Kidney (tissue), 22 donors: ENCODE measurements at places on chromosomes 7 and 10. TPM values are rescaled to one million over a fixed set of nuclear protein-coding genes. Genes with fewer than 3 reads are reported as not detected.

The GBX1 gene
- not detected for total RNA-seq

The SEMA3D gene
- total RNA-seq = 17.5 TPM

The TAC1 gene
- 2.0 TPM for total RNA-seq

The SEPHS1 gene
- total RNA-seq = 53.5 TPM

The LLCFC1 gene
- not detected for total RNA-seq

The OR2A42 gene
- 0.06 TPM for total RNA-seq

The ATRNL1 gene
- total RNA-seq = 7.1 TPM

The DDC gene
- total RNA-seq = 7.8 TPM

The HMX3 gene
- not detected for total RNA-seq

The SSMEM1 gene
- total RNA-seq = not detected

The ARL5B gene
- 9.7 TPM for total RNA-seq

The MOGAT3 gene
- 0.25 TPM for total RNA-seq

The NFE2L3 gene
- total RNA-seq = 12.5 TPM

The LIPJ gene
- not detected for total RNA-seq

The PGAM2 gene
- 2.1 TPM for total RNA-seq

The ZCCHC24 gene
- total RNA-seq = 21.3 TPM

The BTBD16 gene
- total RNA-seq = 1.2 TPM

The PTPRZ1 gene
- total RNA-seq = 0.98 TPM

The RARRES2 gene
- total RNA-seq = 104 TPM

The FFAR4 gene
- 1.0 TPM for total RNA-seq

The NKX1-2 gene
- total RNA-seq = not detected

The FXYD4 gene
- total RNA-seq = 109 TPM

The ZKSCAN1 gene
- total RNA-seq = 76.6 TPM

The SFRP5 gene
- 0.31 TPM for total RNA-seq

The ITIH5 gene
- total RNA-seq = 13.1 TPM

The STAMBPL1 gene
- 6.9 TPM for total RNA-seq

The CAMK1D gene
- total RNA-seq = 13.7 TPM

The C10orf90 gene
- total RNA-seq = not detected

The CARD11 gene
- total RNA-seq = 9.6 TPM

The GDF2 gene
- total RNA-seq = not detected

The SLC39A12 gene
- 0.16 TPM for total RNA-seq

The IFIT1B gene
- total RNA-seq = not detected

The COX19 gene
- total RNA-seq = 14.7 TPM

The NUTM2D gene
- 9.0 TPM for total RNA-seq

The ZRANB1 gene
- total RNA-seq = 17.5 TPM

The NXPH1 gene
- not detected for total RNA-seq

The LIPF gene
- not detected for total RNA-seq

The ABCC2 gene
- total RNA-seq = 2.3 TPM

The ZNF722 gene
- total RNA-seq = not detected

The CCDC7 gene
- 28.0 TPM for total RNA-seq

The PRPS1L1 gene
- total RNA-seq = not detected

The AKR1D1 gene
- total RNA-seq = not detected

The GSTO2 gene
- total RNA-seq = 22.3 TPM

The ANKRD1 gene
- total RNA-seq = not detected

The HSPA12A gene
- 33.5 TPM for total RNA-seq

The CEP41 gene
- 12.7 TPM for total RNA-seq

The FAM13C gene
- total RNA-seq = 8.8 TPM

The CFAP69 gene
- 13.2 TPM for total RNA-seq

The SLC13A1 gene
- 10.1 TPM for total RNA-seq
